ENCODE measurements at places on chromosomes 4 and X.
A peak's percentile ranks its signal among the peaks of the same experiment; 100 is the strongest.

- H3K4me1 ChIP-seq = peaks cover 28% of the 10 kb centered on the region
- H3K27ac ChIP-seq = peak overlapping the region; percentile 89
- H3K27me3 ChIP-seq = no peaks in the 10 kb centered on the region
- H3K4me3 ChIP-seq = no peak overlapping the region
Observed at GRCh38 chr4:88382621-88383020, 4.0 kb downstream of the HERC6 start.

- no peaks in the 10 kb centered on the region for H3K36me3 ChIP-seq
- H3K27me3 ChIP-seq = no peaks in the 10 kb centered on the region
- H3K4me3 ChIP-seq = no peak overlapping the region
- no peaks in the 10 kb centered on the region for H3K4me1 ChIP-seq
Observed at GRCh38 chrX:136608295-136608933, 39.5 kb upstream of the CD40LG start.

- H3K36me3 ChIP-seq = no peaks in the 10 kb centered on the region
- DNase-seq = no peak
- no peaks in the 10 kb centered on the region for H3K4me1 ChIP-seq
Observed at GRCh38 chr4:72312032-72312650, 256.9 kb downstream of the ADAMTS3 start.

- peaks cover 12% of the 10 kb centered on the region for H3K4me1 ChIP-seq
- H3K4me3 ChIP-seq = no peak overlapping the region
- DNase-seq = no peak
- H3K27ac ChIP-seq = no peak overlapping the region
- no peaks in the 10 kb centered on the region for H3K36me3 ChIP-seq
Observed at GRCh38 chr4:67694662-67695061, 6.3 kb downstream of the UBA6 start.

DNA sequence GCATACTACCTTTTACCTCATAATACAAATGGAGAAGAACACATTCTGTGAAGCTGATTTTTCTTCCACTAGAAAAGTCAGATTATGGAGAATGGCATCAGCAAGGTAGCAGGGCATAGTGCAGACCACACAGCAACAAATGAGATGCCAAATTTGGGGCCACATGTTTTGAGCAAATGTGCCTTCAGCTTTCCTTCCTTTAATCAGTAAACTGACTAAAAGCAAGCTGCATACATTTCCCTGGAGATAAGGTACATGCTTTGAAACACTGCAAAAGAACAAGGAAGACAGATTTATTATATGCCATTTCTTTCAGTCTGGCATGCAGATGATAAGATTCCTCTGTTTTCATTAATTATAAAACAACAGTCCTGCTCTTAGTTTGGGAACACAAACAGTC lies 67.1 kb upstream of the GUCY1A1 start:
- no peaks in the 10 kb centered on the region for H3K4me1 ChIP-seq
- no peak for DNase-seq
- H3K4me3 ChIP-seq = no peak overlapping the region
- H3K27ac ChIP-seq = no peak overlapping the region

Data from T-cell (primary cell).